ENCODE measurements at places on chromosomes 3 and 15.

GRCh38 chr3:4356220-4356540, 53.0 kb downstream of the SETMAR start:
- DNase-seq: no peak

- no peak for DNase-seq
Measured at GRCh38 chr3:68819361-68819760, 113.0 kb downstream of the TAFA4 start.

DNA sequence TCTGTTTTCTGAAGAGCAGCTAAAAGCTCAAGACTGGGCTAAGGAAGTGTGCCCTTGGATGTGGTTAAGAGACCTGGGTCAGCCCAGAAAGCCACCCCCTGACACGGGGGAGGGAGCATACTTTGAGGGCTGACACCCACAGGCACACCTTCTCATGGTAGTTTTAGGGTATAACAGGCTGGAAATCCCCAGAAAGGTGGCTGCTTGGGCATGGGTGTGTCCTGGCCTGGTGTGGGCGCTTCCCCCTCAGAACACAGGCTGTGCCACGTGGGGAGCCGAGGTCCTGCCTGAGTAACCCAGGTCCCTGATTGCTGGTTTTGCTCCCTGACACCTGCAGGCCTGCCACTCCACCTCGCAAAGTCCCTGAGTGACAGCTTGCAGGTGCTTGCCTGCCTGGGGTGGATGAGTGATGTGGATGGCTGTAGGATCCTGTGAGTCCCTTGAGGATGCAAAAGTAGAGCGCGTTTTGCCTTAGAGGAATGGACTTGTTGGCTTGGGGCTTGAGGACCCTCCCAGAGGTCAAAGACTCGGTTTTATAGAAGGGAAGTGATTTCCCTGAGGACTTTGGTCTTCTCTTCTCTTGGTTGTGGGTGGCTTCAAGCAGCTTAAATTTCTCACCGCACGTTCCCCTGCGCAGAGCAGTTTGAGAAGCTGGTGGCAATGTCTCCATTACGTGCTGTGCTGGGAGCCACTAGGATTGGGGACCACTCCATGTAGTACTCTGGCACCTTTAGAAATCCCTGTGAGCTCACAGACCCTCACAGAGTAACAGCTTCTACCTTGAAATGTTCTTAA, 94.4 kb downstream of the DNASE1L3 start:
- DNase-seq: peak; percentile 71

DNA sequence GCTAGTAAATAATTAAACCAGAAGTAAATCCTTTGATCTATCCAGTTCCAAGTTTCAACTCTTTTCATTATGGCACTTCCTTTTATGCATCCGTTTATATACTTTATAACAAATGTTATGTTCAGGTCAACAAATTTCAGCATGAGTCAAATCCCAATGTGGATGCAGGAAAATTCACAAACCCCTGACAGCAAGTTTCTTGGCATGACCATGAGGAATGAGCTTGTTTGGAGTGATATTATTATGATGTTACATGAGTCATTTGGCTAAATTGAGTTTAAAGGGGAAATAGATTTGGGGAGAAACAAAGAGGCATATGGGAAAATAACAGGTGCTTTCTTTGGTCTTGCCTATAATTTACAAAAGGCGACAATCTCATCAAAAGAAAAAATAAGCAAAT, 32.1 kb upstream of the KCNMB2 start:
- no peak for DNase-seq

- DNase-seq: no peak
Measured at GRCh38 chr3:11323813-11324212, 51.6 kb downstream of the ATG7 start.

- no peak for DNase-seq
Measured at GRCh38 chr15:89335298-89336041, 846 bp upstream of the POLG start.

GRCh38 chr3:51276046-51276445, 109.0 kb upstream of the MANF start:
- DNase-seq: no peak

GRCh38 chr15:94199725-94200124, 31.6 kb upstream of the MCTP2 start:
- DNase-seq: no peak

DNA sequence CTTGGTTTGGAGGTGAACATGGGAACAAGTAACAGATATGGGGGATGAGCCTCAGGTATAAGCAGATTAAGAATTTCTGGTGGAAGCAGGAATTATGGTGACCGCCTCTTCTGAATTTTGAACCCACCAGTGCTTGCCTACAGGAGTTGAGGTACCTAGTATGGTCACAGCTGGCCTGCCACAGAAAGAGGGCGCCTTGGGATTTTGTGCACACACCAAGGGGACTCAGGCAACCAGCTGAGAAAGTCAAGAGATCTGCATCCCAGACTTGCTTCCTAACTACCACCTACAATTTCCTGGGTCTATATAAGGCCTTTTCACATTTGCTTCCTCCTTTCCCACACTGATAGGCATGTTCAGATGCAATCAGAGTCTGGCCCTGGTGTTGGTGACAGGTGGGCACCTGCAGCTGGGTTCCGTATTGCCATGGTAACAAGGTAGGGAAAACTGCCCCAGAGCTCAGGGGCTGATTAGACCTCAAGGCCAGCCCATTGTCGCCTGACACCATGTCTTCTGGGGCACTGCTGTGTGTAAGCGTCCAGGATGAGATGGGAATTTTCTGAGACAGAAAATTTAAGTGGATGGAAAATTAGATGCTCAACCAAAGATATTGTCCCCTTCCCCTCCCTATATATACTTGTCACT, 75.9 kb upstream of the RASGRF1 start:
- no peak for DNase-seq

- no peak for DNase-seq
Measured at GRCh38 chr15:57227899-57228298, 148.4 kb upstream of the CGNL1 start.

GRCh38 chr15:77544162-77544561, 88.5 kb downstream of the LINGO1 start:
- DNase-seq: no peak

- DNase-seq: no peak
Measured at GRCh38 chr3:129673897-129674797, 67.7 kb upstream of the PLXND1 start.

DNA sequence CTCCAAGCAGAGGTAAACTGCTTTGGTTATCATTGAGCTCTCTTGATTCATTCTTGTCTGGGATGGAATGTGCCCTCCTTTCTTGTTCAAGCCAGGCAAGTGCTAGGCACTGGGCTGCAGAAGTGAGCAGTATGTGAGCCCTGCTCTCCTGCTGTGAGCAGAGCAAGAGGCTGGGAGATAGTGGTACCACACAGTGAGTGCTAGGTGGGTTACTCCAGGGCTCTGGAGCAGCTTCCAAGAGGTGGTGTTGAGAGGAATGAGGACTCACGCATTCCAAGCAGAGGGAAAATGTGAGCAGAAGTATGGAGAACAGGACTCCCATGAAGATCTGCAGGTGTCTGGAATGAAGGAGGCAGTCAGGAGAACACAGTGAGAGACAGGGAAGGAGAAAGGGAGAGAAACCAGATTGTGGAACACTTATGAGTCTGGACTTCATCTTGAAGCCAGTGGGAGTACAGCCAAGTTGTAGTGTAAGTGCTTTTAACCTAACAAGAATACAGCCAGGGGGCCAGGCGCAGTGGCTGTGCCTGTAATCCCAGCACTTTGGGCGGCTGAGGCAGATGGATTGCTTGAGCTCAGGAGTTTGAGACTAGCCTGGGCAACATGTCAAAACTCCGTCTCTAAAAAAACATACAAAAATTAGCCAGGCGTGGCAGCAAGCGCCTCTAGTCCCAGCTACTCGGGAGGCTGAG, 199.9 kb upstream of the CTDSPL start:
- no peak for DNase-seq
